Trophoblast cell (in vitro differentiated cells and primary cell): ENCODE measurements at places on chromosomes 6 and 20.
A peak's percentile ranks its signal among the peaks of the same experiment; 100 is the strongest.

DNA sequence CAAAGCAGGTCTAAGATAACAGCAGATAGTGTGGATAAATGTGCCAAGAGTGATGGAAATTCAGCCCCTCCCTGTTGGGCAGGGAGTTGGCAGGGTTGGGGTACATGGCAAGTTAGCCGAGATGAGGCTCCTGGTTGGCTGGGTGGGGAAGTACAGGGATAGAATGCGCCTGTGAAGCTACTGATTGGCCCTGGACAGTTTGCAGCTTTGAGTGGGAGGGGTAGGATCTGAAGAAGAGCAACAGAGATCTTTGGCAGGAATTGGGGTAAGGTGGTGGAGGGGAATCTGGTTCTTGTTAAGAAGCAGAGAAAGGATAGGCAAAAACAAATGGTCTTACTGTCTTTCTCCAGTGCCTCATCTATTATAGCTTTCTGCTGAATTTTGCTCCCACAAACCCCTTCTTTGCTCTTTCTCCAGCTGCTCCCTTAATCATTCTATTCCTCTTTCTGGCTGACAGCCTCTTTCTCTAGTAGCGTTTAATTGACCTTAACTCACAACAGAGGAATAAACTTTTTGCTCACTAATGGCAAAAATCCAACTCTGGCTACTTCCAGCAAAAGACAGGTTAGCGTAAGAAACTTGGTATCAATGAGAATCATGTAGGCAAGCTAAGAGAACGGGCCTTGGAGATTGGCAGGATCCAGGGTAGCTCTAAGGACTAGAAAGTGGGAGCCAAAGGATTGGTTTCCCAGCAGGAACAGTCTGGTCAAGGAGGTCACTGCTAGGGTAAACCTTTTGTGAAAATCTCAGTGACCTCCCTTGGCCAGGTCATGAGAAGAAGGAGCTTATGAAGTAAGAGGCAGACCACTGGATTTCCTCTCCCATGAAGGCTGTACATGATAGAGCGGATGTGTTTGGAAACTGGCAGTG is 86.3 kb upstream of the CARMIL1 start:
- no peak for DNase-seq

- DNase-seq: no peak
Observed at GRCh38 chr20:22430746-22431168, 153.6 kb downstream of the FOXA2 start.

GRCh38 chr6:105628156-105628860 is 225.4 kb upstream of the PREP start:
- DNase-seq: no peak

DNA sequence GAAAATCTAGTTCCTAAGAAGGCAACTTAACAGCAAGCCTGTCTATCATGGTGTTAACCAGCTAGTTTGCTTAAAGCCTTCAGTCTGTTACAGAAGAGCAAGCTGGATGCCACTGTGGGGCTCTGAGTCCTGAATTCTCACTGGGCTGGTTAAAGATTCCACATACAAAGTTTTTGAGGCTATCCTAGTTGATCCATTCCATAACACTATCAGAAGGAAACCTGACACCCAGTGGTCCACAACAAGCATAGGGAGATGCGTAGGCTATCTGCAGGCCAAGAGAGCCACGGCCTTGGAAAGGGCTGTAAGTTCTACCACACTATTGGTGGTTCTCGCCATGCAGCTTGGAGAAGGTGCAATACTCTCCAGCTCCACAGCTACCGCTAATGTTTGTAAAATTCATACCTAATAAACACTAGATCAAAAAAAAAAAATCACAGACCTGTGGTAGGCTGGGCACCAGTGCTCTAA is 420 bp upstream of the MCCD1 start:
- no peak for DNase-seq

DNA sequence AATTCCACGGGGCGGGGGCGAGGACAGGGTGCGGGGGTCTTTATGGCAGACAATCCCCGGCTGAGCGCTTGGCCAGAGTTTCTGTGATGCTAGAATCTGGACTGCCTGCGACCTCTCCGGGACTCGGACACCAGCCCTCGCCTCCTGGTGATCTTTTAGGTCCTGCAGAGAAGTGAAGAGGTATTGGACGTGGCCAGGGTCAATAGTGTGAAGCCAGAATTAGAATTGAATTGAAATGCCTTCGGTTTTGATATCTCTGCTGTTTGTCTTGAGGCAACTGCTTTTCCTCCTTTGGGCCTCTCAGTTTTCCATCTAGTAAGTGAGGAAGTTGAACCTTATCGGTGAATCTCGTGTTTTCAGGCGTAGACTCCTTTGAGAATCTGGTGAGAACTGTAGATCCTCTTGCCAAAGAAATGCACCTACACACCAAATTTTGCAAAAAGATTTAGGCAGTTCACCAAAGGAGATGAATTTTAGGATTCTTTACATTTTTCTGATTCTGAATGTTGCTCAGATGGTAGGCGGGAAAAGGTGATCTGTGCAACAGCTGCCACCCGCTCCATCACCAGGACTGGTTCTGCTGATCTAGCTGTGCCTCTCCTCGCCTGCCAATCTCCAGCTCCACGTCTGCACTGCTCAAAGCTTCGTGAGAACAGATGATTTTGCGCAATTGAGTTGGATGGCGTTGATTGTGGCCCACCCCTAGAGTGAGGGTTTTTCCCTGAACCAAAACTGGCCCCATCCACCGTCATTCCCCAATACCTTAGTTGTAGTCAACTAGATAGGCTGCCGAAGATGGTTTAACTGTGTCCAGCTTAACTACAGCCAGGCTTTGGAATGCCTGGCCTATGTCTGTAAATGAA is 837 bp upstream of the OSER1 start:
- peak; percentile 39 for DNase-seq

- peak; percentile 73 for DNase-seq
Observed at GRCh38 chr6:33425668-33426577, 6.1 kb downstream of the SYNGAP1 start.

- no peak for DNase-seq
Observed at GRCh38 chr6:168067081-168067759, 11.8 kb downstream of the FRMD1 start.

DNA sequence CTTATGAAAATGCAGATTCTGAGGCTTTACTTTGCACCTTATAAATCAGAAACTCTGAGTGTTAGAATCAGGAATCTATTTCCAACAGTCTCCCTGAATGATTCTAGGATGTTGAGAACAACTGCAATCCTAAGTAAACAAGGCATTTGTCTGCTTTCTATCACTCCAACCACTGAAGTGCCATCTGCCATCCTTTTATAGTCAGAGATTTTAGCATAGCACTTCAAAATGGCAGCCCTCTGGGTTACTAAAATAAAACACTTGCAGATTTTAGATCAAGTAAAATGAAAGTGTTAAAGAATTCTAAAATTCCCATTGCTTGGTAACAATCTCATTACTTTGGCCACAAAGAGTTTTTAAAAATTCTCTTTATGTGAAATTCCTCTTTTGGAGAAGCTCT is 258.9 kb downstream of the CD109 start:
- no peak for DNase-seq

DNA sequence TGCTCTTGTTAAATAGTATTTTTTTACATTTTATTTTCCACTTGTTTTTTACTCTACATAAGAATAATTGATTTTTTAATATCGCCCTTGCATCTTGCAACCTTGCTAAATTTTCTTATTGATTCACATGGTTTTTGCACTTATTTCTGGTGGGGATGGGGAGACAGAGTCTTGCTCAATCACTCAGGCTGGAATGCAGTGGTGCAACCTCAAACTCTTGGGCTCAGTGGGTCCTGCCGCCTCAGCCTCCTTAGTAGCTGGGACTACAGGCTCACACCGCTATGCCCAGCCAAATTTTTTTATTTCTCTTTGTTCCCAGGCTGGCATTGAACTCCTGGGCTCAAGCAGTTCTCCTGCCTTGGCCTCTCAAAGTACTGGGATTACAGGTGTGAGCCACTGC is 30.3 kb downstream of the LIN28B start:
- DNase-seq: peak; percentile 51

DNA sequence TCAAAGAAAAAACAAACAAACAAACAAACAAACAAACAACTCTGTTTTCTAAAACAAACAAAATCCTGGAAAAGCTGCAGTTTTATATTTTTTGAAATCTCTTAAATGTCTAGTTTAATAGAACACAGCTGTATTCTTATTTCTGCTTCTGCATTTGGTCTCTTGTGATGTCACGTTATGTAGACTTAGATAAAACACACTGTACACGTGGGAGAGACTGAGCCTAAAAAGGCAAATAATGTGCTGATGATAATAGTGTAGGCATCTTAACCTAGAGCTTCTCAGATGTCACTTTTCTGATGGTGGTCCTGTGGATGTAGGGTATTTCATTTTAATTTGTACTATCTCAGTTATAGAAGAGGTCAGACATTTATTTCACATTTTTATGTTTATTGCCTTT is 261.7 kb downstream of the UTRN start:
- DNase-seq: no peak

DNA sequence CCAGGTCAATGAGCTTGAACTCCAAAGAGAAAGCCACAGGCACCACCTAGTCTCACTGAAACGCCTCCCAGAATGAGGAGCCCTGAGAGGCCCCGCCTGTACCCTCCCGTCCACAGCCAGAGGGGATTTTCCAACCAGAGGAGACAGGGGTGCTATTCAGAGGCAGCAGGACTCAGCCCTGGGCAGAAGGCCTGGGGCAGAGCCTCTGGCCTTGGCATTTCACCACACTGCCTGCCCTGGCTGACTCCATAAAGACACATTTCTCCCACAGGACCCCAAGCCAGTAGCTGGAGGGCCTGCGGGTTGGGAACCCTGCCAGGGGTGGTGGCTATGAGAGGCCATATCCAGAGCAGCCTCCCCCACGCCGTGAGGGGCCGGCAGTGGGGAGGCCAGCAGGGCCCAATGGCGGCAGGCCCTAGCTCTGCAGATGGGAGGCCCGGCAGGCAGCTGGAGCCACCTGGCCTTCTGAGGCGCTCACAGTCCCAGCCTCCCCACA is 159.3 kb downstream of the PREX1 start:
- peak; percentile 57 for DNase-seq
